ENCODE measurements at places on chromosomes 3 and 15.

- no peak for DNase-seq
These were observed 30.2 kb downstream of the ZNF710 start for GRCh38 chr15:90031231-90031791.

- no peak for DNase-seq
These were observed 15.4 kb downstream of the CRTC3 start for GRCh38 chr15:90545095-90545494.

DNA sequence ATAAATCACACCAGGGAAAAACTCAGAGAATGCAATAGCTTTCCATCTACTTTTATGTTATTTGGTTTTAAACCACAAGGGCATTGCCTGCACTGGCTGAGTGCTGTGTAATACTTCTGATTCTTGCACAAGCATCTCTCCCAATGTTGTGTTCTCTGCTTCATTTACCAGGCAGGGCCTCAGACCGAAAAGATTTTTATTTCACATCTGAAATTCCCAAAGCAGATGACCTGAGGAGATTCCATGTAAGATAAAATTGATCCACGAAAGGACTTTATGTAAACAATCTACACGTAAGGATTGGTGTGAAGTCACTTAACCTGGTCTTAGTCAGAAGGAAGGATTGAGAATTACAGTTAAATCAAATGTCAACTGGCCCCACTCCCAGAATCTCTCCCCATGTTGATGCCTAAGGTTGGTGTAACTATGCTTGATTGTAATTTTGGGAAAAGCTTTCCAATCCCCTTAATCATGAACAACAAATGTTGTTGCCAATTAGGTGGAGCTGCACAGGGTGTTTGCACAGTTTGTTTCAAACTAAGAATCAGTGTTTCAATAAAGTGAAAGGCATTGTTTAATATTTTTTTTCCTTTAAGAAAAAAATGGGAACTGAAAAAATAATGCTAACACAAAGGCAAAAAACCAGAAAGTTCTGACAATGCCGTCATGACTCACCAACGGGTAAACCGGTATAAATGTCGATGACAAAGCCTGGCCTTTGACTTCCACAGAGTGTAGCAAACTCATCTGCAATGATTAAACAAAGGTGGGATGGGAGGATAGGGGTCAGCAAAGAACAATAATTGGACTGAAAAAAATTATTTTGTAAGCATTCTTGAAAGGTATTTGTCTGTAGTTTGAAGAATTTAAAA lies 128.6 kb downstream of the DUT start:
- no peak for DNase-seq

GRCh38 chr3:115340586-115340985 lies 193.5 kb upstream of the ZBTB20 start:
- DNase-seq = no peak

DNA sequence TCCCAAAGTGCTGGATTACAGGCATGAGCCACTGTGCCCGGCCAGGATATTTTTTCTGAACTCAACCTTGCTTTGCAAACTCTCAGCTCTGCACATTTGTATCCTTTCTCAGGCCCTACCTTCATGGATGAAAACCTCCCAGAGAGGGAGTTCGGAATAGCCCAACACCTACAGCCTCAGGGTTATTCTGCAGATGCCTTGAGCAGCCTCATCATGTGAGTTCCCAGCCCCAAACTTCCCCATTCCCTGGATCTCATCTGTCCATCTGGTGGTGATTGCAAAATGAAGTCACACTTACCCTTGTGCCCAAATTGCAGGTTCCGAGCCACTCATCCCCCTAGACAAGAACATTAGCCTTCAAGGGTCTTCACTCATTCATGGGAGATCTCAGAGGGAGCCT lies 39.9 kb upstream of the KLHL25 start:
- DNase-seq = no peak

DNA sequence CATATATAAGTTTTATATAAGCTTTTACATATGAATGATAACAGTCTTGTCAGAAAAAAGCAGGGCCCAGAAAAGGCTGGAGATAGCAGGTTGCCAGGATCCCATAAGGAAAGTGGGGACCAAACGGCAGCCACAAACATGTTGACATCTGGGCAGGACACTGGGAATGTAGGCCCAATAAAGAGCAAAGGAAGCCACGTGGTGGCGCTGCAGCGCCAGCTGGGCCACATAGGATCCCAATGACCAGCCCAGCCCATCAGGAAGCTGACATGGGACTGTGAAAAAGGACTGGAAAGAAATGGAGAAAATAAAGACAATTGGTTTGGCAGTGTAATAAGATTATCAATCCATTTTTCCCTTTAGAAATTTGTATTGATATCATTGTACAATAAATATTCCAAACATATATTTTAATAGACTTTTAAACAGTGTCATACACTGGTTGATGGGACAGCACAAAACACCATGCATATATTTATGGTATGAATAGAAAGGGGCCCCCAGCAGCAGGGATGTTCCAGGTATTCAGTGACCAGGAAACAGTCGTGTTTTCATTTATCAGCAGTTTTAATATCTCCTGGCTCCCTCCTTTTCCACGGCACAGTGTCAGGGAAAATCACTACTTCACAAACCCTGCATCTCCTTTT lies 89.0 kb upstream of the STRIT1 start:
- DNase-seq = no peak

DNA sequence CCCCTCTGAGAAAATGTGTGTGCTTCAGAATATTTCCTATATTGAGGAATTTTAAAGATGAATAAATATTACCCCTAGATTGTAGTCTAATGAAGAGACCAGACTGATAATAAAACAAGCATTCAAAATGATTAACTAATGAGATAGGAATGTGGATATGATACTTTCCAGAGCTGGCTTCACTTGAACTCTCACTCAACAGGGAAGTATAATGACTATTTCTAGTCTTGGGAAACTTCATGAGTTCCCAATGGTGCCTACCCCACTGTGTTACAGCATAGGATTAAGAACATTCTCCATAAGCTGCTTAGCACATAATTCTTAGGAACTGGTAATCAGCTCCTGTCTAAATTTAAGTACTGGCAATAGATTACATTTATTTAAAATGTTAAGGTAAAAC lies 261.5 kb upstream of the ZNF385D start:
- no peak for DNase-seq

- no peak for DNase-seq
These were observed 213.5 kb upstream of the PRICKLE2 start for GRCh38 chr3:64438812-64439211.

GRCh38 chr3:147414390-147415138 lies 5.4 kb downstream of the ZIC1 start:
- DNase-seq = no peak

DNA sequence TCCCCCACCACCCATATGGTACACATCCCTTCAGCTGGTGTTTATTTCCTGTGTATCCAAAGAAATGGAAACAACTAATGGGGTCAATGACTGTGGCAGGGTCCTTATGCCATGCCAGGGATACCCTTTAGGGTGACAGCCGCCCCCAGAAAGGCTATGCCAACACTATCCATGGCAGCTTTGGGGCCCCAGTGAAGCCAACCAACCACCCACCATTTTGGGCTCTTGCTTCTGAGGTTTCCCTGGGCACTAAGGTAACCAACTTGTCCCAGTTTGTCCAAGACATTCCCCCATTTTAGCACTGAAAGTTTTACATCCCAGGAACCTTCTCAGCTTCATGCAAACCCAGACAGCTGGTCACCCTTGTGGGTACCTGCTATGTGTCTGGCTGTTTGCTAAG lies 233.1 kb downstream of the VPS13C start:
- DNase-seq = no peak

DNA sequence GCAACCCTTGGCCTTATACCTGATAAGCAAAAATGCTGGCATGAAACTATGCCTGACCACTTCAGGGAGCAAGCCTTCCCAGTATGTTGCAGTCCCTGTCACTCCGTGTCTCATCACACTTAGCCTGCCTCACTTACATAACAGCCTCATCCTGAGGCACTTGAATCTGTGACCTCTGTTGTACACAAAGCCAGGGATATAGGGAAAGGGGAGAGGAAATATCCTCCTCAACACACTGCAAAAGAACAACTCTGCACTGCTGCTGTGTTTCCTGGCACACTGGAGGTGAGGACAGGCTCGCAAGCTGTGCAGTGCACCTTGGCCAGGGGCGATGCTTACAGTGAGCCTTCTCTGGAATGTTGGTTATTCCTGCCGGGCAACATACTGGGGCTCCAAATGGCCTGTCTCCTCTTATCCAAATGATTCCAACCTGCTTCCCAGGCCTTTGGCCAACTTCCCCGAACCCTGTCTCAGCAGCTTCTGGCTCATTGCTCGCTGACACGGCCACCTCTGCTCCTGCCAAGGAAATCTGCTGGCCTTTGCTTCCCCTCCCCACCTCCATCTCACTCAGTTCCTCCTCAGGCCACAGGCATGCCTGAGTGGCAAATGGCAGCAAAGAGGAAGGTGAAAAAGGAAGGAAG lies 109.2 kb downstream of the CD47 start:
- DNase-seq = no peak

DNA sequence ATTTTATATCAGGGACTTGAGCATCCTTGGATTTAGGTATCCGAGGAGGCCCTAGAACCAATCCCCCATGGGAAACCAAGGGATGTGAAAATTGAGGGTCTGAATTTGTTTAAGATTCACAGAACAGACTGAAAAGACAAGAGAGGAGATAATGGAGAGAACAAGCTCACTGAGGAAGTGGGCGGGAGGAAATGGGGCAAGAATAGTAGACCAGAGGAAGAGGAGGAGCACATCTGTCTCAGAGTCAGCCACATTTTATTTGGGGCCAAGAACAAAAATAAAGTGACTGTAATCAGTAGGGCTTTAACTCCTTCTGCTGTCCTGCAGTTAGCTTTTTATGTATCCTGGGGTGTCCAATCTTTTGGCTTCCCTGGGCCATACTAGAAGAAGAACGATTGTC lies 63.8 kb downstream of the BLM start:
- no peak for DNase-seq

DNA sequence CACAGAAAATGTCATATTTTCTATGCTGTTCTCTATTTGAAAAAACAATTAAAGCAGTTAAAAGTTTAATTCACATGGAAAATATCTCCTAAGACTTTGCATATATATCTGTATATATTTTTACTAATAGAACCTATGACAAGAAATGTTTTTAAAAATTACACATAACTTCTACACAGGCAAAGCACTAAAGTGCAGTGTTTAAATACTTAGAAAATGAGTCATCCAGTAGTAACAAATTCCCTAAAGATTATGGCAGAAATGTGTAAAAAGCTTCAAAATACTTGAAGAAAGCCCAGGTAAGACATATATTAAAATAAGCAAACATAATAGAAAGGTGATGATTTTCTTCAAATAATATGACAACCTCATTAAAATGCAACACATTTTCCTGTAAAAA lies 236.6 kb downstream of the TBC1D5 start:
- DNase-seq = no peak

DNA sequence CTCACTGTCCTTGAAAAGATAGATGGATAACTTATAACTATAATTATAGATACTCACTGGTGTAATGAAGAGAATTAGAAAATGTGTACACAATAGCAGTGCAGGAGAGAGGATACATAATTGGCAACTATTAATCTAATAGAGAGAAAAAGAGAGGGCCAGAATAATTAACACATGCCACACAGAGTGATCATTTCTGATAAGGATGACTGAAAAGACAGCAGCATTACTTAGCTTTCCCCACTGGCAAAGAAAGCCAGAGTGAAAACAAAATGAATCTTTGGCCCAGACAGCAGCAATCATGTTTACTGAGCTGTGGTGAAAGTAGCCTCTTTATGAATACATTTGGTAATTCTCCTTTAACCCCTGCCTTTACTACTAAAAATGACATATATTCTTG lies 493.3 kb upstream of the ROBO1 start:
- DNase-seq = no peak

- no peak for DNase-seq
These were observed 84.5 kb upstream of the MEF2A start for GRCh38 chr15:99481113-99481950.
